ENCODE measurements at places on chromosomes 6 and 20. TPM values are rescaled to one million over a fixed set of nuclear protein-coding genes. Genes with fewer than 3 reads are reported as not detected.
A peak's percentile ranks its signal among the peaks of the same experiment; 100 is the strongest.

- no peaks in the 10 kb centered on the region for H3K27me3 ChIP-seq
- no peak overlapping the region for H3K27ac ChIP-seq
- H3K4me3 ChIP-seq = no peak overlapping the region
- DNase-seq = no peak
- no peaks in the 10 kb centered on the region for H3K4me1 ChIP-seq
Observed at GRCh38 chr6:83605517-83605916, 93.2 kb downstream of the PRSS35 start.

CFAP61 gene
- 0.18 TPM for polyA plus RNA-seq

GPX5 gene
- not detected for polyA plus RNA-seq

DNA sequence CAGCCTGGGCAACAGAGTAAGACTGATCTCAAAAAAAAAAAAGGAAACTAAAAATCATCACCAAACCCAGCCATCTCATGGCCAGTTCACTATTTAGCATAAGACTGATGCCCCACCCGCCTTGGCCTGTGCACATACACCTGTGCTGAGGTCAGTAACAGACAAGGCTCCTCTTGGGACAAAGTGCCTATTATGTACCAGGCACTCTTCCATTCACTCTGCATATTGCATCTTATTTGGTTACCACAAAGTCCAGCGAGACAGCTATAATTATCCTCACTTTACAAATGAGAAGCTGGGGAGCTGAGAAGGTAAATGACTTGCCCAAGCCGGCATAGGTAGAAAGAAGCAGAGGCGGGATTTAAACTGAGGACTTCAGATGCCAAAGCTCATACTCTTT lies 3.8 kb downstream of the PTPRT start:
- DNase-seq = no peak
- no peak overlapping the region for H3K27ac ChIP-seq
- H3K4me3 ChIP-seq = no peak overlapping the region
- peaks cover 23% of the 10 kb centered on the region for H3K27me3 ChIP-seq
- no peaks in the 10 kb centered on the region for H3K4me1 ChIP-seq
- H3K36me3 ChIP-seq = no peaks in the 10 kb centered on the region

DNA sequence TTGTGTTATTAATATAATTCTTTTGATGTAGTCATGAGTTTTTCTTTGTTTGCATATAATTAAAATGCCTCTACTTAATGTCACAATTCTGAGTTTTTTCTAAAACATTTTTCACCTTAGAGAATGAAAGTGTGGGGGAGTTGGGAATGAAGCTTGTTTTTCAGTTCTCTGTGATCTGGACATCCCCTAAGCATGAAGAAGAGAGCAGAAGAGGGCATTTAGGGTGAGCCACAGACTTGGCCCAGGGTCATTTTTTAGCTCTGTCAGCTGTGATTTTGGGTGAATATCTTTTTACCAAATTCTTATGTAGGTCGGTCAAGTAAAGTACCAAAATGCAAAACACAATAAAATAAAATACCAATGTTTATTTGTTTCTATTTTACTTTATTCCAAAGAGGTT lies 3.9 kb downstream of the OTOR start:
- no peak for DNase-seq
- H3K4me3 ChIP-seq = no peak overlapping the region
- no peak overlapping the region for H3K27ac ChIP-seq
- no peaks in the 10 kb centered on the region for H3K4me1 ChIP-seq
- no peaks in the 10 kb centered on the region for H3K36me3 ChIP-seq

FOXP4 gene
- 14.3 TPM for polyA plus RNA-seq

OR2H1 gene
- polyA plus RNA-seq = not detected

DNA sequence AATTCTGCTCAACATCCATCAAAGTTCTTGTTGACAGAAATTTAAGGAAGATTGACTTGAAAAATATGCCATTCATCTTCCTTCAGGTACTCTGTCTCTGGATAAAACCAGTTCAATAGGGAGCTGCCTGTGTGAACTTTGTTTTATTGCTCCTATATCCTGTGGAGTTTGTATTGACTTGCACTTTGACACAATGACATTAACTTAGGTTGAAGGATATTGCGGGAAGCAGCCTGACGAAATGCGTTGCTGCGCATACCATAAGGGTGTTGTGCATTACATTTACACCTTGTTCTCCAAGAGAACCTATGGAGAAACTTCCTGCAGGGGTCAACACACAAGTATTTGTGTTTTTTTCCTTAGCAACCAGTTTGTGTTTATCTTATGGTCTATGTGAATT lies 185.4 kb upstream of the GRIK2 start:
- no peaks in the 10 kb centered on the region for H3K36me3 ChIP-seq
- H3K27ac ChIP-seq = no peak overlapping the region
- DNase-seq = peak; percentile 95
- H3K27me3 ChIP-seq = no peaks in the 10 kb centered on the region

- no peaks in the 10 kb centered on the region for H3K27me3 ChIP-seq
- H3K4me3 ChIP-seq = no peak overlapping the region
- DNase-seq = no peak
- peaks cover 6% of the 10 kb centered on the region for H3K36me3 ChIP-seq
- no peaks in the 10 kb centered on the region for H3K4me1 ChIP-seq
- no peak overlapping the region for H3K27ac ChIP-seq
Observed at GRCh38 chr20:5967469-5967868, 17.0 kb downstream of the MCM8 start.
